ENCODE measurements at places on chromosomes 11 and 22. TPM values are rescaled to one million over a fixed set of nuclear protein-coding genes. Genes with fewer than 3 reads are reported as not detected.

GRCh38 chr11:106012744-106013143, 9.3 kb downstream of the MSANTD4 start:
- H3K27me3 ChIP-seq = no peaks in the 10 kb centered on the region
- DNase-seq = no peak
- no peak overlapping the region for H3K4me3 ChIP-seq
- peaks cover 4% of the 10 kb centered on the region for H3K4me1 ChIP-seq

DNA sequence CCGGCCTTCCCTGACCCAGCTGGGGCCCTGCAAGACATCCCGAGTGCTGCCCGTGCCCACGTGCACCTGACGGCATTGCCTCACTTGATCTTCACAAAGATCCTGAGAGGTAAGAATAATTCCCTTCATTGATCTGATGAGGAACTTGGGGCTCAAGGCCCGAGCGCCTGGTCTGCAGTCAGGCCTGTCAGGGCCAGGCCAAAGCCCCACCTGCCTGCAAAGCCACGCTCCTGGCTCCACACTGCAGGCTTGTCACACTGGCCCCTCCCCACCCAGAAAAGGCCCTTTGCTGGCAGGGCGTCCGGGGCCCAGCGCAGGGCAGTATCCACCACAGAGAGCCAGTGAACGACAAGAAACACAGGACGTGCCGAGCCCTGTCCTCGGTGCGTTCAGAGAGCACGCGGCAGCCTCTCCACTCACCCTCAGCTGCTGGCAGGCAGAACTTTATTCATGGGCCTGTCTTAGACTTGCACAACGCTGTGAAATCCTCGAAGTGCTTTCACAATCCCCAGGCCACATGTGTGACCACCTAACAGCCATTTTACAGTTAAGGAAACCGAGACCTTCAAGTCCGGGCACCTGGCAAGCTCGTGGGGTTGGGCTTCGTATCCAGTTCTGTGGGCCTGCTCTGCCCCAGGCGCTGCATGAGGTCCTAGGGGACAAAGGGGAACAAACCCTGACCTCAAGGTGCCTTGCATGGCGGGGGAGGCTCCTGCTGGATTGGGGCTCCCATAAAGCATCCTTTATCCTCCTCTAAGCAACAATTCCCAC, 14.8 kb downstream of the KIAA0930 start:
- H3K27me3 ChIP-seq = no peaks in the 10 kb centered on the region
- no peaks in the 10 kb centered on the region for H3K4me1 ChIP-seq
- no peaks in the 10 kb centered on the region for H3K36me3 ChIP-seq
- DNase-seq = peak; percentile 29
- no peak overlapping the region for H3K27ac ChIP-seq

- peaks cover 24% of the 10 kb centered on the region for H3K4me1 ChIP-seq
- no peak overlapping the region for H3K4me3 ChIP-seq
- no peak for DNase-seq
- no peak overlapping the region for H3K27ac ChIP-seq
- H3K27me3 ChIP-seq = no peaks in the 10 kb centered on the region
Measured at GRCh38 chr22:28980326-28980725, 81.3 kb downstream of the C22orf31 start.

Gene OR51I1
- not detected for total RNA-seq

DNA sequence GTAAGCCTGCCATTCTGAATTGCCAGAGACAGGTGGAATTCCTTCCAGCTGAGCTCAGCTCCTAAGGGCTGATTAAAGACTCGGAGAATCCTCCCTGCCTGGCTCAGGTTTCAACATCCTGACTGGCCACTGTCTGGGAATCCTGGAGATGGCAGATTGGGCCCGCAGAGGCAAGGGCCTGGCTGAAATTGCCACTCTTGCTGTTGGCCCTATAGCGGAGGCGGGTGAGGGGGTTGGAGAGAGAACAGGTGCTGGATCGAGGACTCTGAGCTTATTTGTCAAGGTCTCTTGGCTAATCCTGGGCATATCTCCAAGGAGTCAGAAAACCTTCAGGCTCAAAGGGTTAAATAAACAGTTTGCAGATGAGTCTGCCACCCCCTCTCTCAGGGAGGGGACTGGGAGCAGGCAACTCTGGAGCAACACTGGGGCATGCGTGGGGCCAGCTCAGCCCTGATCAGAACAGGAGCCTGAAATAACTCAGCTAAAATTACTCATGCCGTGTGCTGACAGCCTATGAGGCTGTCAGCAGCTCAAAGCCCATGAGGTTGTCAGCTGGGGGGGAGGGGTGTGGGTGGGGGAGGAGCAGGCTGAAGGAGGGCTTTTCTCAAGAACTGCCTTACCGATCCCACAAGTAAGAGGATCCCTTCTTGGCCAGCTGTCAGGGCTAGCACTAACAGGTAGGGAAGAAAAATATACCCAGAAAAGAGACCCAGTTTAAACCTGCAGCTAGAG, 14.7 kb upstream of the MFRP start:
- peak; percentile 82 for DNase-seq
- peaks cover 13% of the 10 kb centered on the region for H3K36me3 ChIP-seq
- no peak overlapping the region for H3K27ac ChIP-seq
- H3K4me3 ChIP-seq = peak overlapping the region; percentile 21

DNA sequence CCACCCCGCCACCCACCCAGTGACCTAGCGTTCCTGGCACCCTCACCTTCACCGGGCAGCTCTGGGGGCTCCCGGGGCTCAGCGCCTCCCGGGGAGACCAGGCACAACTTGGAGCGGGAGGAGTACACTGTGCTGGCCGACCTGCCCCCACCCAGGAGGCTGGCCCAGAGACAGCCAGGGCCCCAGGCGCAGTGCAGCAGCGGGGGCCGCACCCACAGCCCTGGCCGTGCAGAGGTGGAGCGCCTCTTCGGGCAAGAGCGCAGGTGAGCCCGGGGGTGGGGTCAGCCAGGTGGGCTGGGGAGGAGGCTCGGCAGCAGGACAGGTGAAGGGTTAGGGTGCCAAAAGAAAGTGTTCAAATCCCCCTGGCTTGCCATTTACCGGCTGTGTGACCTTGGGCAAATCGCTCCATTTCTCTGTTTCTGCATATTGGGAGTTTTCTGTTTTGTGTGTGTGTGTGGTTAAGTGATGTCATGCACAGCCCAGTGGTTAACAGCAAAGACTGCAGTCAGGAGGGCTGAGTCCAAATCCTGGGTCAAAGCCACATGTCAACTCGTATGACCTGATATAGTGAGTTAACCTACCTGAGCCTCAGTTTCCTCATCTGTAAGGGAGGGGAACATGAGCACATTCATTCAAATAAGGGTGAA, 29.5 kb downstream of the TRIOBP start:
- H3K4me3 ChIP-seq = no peak overlapping the region
- no peak for DNase-seq
- H3K27me3 ChIP-seq = no peaks in the 10 kb centered on the region
- no peaks in the 10 kb centered on the region for H3K4me1 ChIP-seq

DNA sequence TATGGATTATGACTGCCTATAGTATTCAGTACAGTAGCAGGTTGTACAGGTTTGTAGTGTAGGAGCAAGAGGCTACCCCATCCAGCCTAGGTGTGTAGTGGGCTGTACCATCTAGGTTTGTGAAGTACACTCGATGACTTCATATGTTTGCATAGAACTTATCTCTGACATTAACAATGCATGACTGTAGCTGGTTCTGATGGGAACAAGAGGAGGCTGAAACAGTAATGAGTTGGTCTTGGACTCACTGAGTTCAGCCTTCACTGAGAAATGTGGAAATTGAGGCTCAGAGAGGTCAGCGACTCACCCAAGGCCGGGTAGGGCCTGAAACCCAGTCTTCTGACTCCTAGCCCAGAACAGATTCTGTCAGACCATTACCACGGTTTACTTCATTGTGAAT, 13.0 kb downstream of the MYO7A start:
- H3K4me3 ChIP-seq = no peak overlapping the region
- no peak overlapping the region for H3K27ac ChIP-seq
- no peaks in the 10 kb centered on the region for H3K27me3 ChIP-seq
- no peaks in the 10 kb centered on the region for H3K36me3 ChIP-seq

Gene UBQLNL
- total RNA-seq = not detected

Gene EIF3L
- 736 TPM for total RNA-seq

Gene PARVA
- 18.1 TPM for total RNA-seq

DNA sequence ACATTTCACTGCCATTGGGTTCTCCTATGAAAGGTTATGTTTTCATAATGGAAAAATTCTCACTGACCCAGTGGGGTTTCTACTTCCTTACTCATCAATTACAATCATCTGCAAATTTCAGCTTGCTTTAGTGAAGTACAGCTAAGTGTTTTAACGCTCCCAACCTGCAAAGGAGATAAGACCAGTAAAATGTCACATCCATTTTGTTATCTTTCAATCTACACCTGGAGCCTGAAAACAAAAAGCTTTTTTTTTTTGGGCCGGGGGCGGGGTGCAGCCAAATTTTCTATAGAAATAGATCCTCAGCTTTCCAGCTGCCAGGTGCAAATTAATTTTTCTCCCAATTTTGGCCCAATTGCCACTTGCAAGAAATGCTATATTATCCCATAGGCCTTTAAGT, 40.6 kb downstream of the CADM1 start:
- H3K27ac ChIP-seq = no peak overlapping the region
- H3K4me3 ChIP-seq = no peak overlapping the region
- H3K27me3 ChIP-seq = no peaks in the 10 kb centered on the region
- DNase-seq = no peak

Gene RBM14
- total RNA-seq = 171 TPM

DNA sequence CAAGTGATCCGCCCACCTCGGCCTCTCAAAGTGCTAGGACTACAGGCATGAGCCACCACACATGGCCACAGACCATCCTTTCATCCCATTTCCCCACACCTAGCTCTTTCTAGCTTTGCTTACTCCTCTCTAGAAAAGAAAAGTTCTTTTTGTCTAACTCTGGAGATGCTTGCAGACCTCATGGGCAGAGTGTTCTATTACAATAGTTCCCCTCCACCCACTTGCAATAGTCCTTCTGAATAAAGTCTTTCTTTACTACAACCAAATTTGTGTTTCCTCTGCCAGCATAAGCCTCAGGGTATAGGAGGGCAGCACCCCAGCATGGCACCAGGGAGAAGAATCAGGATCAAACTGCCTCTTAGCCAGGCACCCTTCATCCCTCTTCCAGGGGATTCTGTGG, 18.8 kb upstream of the RTL6 start:
- H3K36me3 ChIP-seq = peaks cover 5% of the 10 kb centered on the region
- no peak overlapping the region for H3K4me3 ChIP-seq
- H3K27me3 ChIP-seq = no peaks in the 10 kb centered on the region

Gene XRRA1
- total RNA-seq = 4.5 TPM

GRCh38 chr11:124442442-124442841, 3.1 kb downstream of the OR8B8 start:
- no peaks in the 10 kb centered on the region for H3K27me3 ChIP-seq
- no peaks in the 10 kb centered on the region for H3K4me1 ChIP-seq
- H3K4me3 ChIP-seq = no peak overlapping the region
- H3K36me3 ChIP-seq = no peaks in the 10 kb centered on the region

GRCh38 chr22:21659864-21660525, 5.8 kb upstream of the PPIL2 start:
- no peaks in the 10 kb centered on the region for H3K27me3 ChIP-seq
- H3K4me3 ChIP-seq = no peak overlapping the region
- DNase-seq = no peak
- no peak overlapping the region for H3K27ac ChIP-seq
- H3K4me1 ChIP-seq = peaks cover 4% of the 10 kb centered on the region

Gene APLNR
- 0.39 TPM for total RNA-seq

Gene NAALAD2
- total RNA-seq = 1.8 TPM

Gene SRPRA
- 64.3 TPM for total RNA-seq
